Adrenal gland (tissue), 19 donors: ENCODE measurements at places on chromosomes 7 and 10. TPM values are rescaled to one million over a fixed set of nuclear protein-coding genes. Genes with fewer than 3 reads are reported as not detected.

DNA sequence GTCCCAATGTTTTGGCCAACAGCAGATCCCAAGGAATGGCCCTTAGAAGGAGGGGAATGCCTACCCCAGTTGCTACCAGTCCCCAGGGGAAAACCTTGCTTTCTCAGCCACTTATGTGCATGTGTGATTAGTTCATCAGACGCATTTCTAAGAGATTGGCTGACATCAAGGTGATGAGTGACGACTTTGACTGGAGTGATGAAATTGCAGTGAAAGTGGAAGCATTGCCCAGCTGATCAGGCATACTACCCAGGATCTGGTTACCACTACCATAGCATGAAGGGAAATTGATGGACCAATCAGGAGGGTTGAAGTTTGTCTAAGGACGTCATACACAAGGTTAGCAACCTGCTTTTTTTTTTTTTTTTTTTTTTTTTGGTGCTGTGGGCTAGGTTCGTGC lies 90.3 kb upstream of the ELMO1 start:
- DNase-seq, result no peak
- H3K36me3 ChIP-seq, result no peaks in the 10 kb centered on the region
- H3K4me1 ChIP-seq, result no peaks in the 10 kb centered on the region

DNA sequence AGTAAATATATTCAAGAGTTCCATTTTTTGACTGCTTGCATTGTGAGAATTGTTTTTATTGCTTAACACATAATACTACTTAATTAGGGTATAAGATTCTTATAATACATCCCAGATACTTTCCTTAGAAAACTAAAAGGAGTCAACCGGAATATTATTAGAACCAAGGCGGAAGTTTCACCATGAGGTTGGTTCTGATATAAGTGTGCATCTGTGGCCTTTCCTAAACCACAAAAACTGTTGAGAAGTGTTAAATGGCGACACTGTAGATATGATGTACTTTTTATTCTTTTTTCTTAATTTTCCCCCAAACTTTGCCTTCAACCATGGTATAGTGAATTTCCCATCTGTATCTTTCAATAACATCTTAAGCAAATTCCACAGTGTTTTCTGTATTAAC lies 32.3 kb upstream of the INHBA start:
- H3K36me3 ChIP-seq, result no peaks in the 10 kb centered on the region
- no peaks in the 10 kb centered on the region for H3K27me3 ChIP-seq

- H3K27ac ChIP-seq, result no peak overlapping the region
- no peaks in the 10 kb centered on the region for H3K4me1 ChIP-seq
- no peak overlapping the region for H3K4me3 ChIP-seq
- no peaks in the 10 kb centered on the region for H3K36me3 ChIP-seq
- no peaks in the 10 kb centered on the region for H3K27me3 ChIP-seq
Observed at GRCh38 chr10:119395280-119396007, 147.1 kb downstream of the RGS10 start.

GRCh38 chr7:127904670-127904985 lies 126.6 kb downstream of the LRRC4 start:
- H3K36me3 ChIP-seq, result no peaks in the 10 kb centered on the region
- no peaks in the 10 kb centered on the region for H3K27me3 ChIP-seq
- H3K4me1 ChIP-seq, result peaks cover 48% of the 10 kb centered on the region
- H3K27ac ChIP-seq, result no peak overlapping the region

- no peak overlapping the region for H3K27ac ChIP-seq
- no peaks in the 10 kb centered on the region for H3K4me1 ChIP-seq
- no peaks in the 10 kb centered on the region for H3K36me3 ChIP-seq
- DNase-seq, result no peak
- no peaks in the 10 kb centered on the region for H3K27me3 ChIP-seq
Observed at GRCh38 chr10:12847361-12847975, 154.0 kb downstream of the CCDC3 start.

DNA sequence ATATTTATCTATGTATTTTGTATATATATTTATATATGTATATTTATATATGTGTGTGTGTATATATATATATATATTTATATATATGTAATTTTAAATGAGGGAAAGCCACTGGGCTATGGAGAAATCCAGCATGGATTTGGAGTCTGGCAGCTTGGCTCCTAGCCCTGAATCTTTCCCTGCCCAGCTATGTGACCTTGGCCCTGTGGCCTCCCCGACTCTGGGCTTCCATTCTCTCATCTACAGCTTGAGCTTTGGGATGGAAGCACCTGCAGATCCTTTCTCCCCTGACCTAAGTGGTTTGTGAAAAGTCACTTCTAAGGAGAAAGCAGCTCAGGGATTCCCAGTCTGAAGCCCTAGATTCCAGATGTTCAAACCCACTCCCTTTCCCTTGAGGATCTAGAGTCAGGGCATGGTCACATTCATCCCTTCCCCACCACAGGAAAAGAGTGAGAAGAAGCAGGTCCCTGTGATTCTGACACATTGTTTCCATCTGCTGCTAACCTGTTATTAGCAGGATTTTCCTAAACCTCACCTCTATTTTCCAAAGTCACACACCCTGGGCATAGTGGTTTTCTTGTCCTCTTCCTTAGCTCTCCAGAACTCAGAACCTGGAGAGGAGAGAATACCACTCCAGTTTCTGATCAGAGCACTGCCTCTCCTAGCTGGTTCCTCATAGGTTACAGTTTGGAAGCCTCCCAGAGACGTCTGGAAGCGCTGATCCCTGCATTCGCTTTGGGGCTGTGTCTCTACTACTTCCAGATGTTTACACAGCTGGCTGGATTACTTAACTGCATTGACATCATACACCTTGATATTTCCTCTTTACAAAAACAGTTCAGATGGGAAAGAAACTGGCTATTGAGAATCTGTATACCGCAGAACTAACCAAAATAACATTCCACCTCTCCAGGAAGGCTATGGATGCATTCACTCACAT lies 327.5 kb upstream of the ZMIZ1 start:
- no peak overlapping the region for H3K4me3 ChIP-seq
- H3K36me3 ChIP-seq, result no peaks in the 10 kb centered on the region

GRCh38 chr7:150363872-150364271 lies 4.8 kb upstream of the REPIN1 start:
- H3K4me3 ChIP-seq, result no peak overlapping the region
- H3K4me1 ChIP-seq, result peaks cover 6% of the 10 kb centered on the region
- no peaks in the 10 kb centered on the region for H3K36me3 ChIP-seq
- no peak for DNase-seq
- H3K27me3 ChIP-seq, result no peaks in the 10 kb centered on the region

GRCh38 chr10:9285690-9286089 lies 1231.2 kb downstream of the GATA3 start:
- no peak overlapping the region for H3K27ac ChIP-seq
- H3K4me1 ChIP-seq, result no peaks in the 10 kb centered on the region
- H3K4me3 ChIP-seq, result no peak overlapping the region

DNA sequence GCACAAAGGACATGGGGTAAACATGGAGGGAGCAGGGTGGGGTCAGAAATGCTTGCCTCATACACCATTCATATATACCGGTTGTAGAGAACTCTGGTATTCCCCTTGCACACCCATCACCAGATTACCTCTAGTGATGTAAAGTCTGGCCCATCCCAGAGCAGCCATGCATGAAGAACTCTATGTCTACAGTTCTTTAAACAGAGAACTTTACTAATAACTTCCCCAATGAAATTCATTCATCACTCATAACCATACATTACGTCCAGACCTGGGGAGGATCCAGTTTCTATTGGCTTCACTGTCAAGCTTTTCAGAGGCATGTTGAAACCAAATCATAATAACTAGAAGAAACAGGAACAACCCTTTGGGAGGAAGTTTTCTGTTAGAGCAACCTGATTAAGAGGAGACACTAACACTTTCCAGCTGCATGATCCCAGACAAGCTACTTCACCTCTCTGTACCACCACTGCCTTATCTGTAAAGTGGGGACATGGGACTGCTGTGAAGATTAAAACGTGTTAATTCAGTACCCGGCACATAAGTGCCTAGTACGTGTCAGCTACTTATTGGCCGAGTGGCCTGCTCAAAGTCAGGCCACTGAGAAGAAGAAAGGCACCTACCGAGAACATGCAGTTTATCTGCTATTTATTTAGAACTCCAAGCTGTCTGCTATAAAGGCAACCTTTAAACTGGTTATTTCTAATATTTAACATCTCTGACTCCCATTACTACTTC lies 59.7 kb downstream of the IGF2BP3 start:
- H3K4me1 ChIP-seq, result no peaks in the 10 kb centered on the region
- no peak overlapping the region for H3K4me3 ChIP-seq
- no peak overlapping the region for H3K27ac ChIP-seq
- no peaks in the 10 kb centered on the region for H3K27me3 ChIP-seq

DNA sequence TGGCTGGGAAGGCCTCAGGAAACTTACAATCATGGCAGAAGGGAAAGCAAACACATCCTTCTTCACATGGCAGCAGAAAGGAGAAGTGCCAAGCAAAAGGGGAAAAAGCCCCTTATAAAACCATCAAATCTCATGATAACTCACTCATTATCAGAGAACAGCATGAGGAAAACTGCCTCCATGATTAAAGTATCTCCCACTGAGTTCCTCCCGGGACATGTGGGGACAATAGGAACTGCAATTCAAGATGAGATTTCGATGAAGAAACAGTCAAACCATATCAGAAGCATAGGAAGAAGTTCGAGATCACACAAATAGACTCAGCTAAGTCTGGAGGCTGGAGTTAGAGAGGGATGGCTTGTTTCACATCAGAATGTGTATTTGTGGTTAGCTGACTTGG lies 869.4 kb upstream of the PHF14 start:
- no peak overlapping the region for H3K27ac ChIP-seq
- H3K27me3 ChIP-seq, result no peaks in the 10 kb centered on the region
- DNase-seq, result no peak

Gene EPHA1
- total RNA-seq, result 0.14 TPM

Gene BTBD16
- not detected for total RNA-seq

Gene SEPTIN7
- total RNA-seq, result 232 TPM

Gene TAS2R41
- total RNA-seq, result not detected
